Stimulated activated CD8-positive, alpha-beta memory T cell treated with anti-CD3 and anti-CD28 coated beads, Interleukin-15, amount 100 ng/mL, for 48 hours (primary cell): ENCODE measurements at places on chromosomes 2 and 18.
A peak's percentile ranks its signal among the peaks of the same experiment; 100 is the strongest.

DNA sequence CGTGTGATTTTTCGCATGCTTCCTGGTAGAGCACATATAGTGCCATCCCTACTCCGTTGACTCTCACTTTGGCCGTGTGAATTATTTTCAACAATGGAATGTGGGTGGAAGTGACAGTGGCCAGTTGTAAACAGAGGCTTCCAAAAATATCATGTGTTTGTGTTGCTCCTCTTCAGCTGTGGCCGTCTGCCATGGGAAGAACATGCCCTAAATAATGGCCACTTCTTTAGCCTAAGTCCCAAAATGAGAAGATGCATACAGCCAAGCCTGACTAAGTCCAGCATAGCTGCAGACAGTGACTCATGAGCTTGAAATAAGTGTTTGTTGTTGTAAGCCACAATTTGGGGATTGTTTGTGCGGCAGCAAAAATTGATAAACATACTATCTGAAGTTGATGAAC, 8.9 kb upstream of the GALNT1 start:
- no peak for DNase-seq

GRCh38 chr2:59713577-59713976, 839.9 kb downstream of the BCL11A start:
- DNase-seq: no peak

- DNase-seq: no peak
Observed at GRCh38 chr2:64992990-64993389, 3.8 kb downstream of the SLC1A4 start.

- DNase-seq: no peak
Observed at GRCh38 chr18:56444201-56444600, 194.2 kb downstream of the TXNL1 start.

DNA sequence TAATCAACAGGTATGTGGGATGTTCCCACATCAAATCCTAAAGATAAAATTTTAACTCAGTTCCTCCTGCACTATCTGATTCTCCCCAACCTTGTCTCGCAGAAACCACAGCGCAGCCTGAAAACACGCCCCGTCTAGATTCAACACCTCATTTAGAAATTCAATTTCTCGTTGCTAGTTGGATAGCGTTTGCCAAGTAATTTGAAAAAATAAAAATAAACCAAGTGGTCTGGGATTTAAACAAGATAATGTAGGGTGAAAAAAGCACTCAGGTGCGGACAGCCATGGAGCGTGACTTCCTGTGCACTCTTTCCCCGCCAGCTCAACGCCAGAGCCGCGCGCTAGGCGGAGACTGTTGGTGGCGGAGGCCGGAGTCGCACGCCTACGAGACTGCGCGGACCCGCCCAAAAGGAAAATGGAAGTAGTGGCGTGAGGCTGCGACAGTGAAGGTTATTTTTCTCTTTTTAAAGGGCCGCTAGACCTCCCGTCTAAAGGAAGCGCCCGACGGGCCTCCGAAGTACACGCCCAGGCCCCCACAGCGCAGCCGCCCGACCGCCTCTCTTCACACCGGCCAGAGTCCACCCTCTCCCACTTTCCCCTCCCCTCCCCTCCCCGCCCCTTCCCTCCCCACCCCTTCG, 615 bp upstream of the CCNT2 start:
- DNase-seq: peak; percentile 82

DNA sequence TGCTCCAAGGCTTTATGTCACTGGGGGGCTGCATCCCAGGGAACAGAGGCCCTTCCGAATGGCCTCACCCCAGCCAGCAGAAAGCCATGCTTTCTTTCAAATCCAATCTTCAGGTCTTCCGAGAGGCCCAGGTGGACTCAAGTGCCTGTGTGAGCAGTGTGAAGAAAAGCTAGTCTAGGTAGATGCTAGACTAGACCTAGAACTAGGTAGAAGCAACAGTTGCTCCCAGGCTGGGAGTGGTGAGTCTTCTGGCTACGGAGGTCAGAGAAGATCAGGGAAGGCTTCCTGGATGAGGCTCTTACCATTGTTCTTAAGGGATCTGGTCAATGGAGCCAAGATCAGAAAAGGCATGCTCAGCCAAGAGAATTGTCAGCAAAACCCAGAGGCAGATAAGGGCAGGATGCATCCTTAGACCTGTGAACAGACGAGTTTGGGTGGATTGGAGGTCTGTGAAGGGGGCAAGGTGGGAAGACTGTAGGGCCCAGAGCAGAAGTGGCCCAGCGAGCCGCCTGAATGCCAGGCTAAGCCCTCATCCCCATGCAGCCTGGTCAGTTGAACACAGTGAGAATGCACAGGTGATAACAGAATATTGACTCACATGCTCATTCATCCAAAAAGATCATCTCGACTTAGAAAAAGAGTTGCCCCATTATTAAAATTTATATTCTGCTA, 110.8 kb downstream of the SMAD7 start:
- no peak for DNase-seq

DNA sequence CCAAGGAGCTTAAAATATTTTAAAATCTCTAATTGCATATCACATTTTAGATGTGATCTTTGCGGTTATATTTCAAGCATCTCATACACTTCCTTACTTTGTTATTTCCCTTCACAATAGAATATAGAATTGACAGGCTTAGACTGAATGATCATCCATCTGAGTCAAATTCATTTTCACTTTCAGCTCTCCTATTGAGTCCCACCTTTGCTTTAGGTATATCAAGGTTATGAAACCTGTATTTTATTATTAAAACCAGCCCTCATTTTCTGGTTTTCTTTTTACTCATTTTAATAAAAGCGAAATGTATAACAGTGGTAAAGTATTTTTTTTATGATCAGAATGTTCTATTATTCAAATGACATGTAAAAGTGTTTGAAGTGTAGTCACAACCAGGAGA, 162.9 kb upstream of the KYNU start:
- no peak for DNase-seq

- no peak for DNase-seq
Observed at GRCh38 chr2:30280596-30281434, 49.5 kb downstream of the LBH start.

DNA sequence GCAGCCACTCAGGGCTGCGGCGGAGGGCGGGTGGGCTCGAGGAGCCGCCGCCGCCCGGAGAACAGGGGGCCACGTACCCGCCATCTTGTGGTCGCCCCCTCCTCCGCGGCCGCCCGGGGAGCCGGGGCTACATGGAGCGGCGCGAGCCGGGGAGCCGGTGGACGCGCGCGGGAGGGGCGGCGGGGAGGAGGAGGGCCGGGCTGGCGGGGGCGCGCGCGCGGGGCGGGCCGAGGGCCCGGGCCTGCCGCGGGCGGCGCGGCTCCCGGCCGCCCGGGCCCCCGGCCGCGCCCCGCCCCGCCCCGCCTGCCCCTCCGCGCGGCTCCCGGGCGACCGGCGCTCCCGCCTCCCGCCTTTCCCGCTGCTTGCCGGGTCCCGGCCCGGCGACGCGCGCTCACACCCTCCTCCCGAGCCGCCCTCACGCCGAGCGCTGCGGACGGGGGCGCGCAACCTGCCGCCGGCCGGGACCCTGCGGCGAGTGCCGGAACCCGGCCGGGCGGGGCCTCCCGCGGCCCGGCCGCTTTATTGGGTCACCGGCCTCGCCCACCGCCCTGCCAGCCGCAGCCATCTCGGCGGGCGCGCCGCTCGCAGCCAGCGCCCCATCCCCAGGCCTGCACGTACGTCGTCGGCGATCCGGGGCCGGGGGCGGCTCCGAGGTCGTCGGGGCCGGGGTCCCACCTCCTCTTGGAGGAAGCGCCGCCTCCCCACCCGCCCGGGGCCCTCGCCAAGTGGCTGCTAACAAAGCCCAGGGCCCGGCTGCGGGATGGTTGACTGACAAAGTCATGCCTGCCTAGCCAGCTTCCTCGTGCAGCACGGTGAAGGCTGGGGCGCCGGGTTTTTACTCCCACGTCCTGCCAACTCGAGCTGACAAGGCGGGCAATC, at the start of gene PPP4R1:
PPP4R1 (minus strand) TSS at position 159 of the 879 bp plus-strand sequence; CDS start at position 84, 75 bp downstream.
- DNase-seq: peak; percentile 45

DNA sequence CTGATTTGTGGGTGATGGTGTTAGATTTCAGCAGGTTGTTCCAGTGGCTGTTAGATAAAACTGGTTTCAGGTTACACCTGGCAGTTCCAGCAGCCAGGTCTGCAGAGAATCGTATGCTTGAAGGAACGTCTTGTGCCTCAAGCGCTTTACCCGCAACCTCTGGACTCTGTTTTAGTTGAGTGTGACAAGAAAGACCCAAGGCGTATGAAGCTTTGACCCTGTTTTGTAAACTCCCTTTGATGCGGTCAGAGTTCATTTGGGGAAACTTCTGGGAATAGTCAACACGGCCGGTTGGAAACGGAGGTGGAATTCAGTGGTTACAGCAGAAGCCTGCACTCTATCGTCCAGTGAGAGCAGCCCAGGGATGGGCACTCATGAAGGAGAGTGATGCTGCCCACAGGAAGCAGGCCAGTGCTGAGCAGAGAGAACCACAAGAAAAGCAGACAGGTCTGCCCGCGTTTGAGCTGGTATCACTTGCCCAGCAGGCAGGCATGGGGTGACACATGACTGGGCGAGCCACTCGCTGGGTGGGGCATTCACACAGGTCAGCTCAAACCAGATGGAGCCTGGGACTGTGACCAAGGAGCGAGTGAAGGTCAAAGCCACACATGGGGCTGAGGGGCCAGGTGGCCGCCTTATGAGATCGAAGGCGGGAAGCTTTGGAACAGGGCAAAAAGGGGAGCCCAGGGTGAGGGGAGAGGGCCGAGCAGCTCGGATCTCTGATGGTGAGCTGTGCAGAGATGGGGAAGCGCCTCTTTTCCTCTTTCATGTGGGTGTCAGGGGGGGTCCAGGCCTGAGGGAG, 99.6 kb upstream of the MBOAT2 start:
- no peak for DNase-seq

DNA sequence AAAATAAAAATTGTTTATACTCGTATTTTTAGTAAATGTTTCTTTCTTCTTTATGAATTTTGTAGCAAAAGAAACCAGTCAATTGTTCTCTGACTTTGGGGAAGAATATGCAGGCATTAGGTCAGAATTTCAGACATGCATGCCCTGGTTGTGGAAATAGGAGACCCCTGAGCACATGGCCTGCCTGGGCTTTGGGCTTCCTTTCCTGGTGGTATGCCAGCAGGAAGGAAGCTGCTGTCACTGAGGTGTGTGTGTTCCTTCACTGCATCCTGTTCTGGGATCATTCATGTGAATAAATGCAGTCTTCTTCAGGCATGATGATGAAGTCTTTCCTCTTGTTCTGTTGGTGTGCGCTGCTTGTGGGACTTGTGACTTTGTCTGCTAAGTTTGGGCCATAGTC, 920.2 kb upstream of the VRK2 start:
- DNase-seq: no peak

GRCh38 chr2:6639929-6640620, 225.6 kb downstream of the CMPK2 start:
- no peak for DNase-seq

GRCh38 chr2:47401789-47402554, 984 bp upstream of the MSH2 start:
- DNase-seq: no peak

DNA sequence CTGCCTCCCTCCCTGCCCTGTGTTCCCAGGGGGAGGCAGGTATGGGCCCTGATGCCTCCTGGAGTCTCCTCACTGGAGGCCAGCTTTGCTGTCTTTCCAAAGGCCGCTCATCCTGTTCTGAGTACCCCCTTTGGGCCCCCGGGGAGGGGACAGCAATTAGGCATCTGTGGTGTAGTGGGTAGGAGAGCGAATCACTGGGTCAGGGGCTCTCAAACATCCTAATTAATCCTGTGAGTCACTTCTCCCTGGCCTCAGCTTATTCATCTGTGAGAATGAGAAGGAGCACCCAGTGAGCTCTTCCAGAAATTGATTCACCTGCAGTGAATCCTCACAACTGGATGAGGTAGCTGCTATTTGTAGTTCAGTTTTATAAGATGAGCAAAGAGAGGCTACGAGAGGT, 16.4 kb downstream of the TET3 start:
- DNase-seq: no peak

DNA sequence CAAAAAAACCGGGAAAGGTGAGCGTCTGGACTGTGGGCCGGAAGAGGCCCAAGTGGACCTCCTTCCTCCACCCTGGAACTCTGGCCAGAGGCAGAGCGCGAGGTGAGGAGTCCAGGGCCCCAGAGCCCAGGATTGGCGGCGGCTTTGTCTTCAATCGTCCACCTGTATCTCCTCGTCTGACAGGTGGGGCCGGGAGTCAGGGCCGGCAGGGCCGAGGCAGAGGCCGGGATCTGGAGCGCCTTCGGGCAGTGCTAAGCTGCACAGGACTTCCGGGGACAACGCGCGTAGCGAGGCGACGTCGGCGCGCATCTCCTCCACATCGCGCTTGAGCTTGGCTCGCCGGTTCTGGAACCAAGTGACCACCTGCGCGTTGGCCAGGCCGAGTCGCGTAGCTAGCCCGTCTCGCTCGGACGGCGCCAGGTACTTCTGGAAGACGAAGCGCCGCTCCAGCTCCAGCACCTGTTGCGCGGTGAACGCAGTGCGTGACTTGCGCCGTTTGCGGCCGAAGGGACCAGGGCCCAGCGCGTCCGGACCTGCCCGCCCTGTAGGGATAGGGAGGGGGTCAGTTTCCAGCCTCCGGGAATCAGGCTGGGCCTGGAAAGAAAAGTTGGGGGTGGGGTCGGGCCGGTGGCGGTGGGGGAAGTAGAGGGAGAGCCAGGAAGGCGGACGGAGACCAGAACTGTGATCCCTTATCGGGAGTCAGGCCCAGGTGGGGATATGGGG, 1.5 kb downstream of the LBX2 start:
- DNase-seq: no peak

- DNase-seq: no peak
Observed at GRCh38 chr18:478681-479080, 21.8 kb downstream of the COLEC12 start.

- peak; percentile 3 for DNase-seq
Observed at GRCh38 chr2:31523871-31524492, 56.8 kb downstream of the SRD5A2 start.

GRCh38 chr18:34223893-34224422, 755 bp downstream of the NOL4 start:
- DNase-seq: no peak

DNA sequence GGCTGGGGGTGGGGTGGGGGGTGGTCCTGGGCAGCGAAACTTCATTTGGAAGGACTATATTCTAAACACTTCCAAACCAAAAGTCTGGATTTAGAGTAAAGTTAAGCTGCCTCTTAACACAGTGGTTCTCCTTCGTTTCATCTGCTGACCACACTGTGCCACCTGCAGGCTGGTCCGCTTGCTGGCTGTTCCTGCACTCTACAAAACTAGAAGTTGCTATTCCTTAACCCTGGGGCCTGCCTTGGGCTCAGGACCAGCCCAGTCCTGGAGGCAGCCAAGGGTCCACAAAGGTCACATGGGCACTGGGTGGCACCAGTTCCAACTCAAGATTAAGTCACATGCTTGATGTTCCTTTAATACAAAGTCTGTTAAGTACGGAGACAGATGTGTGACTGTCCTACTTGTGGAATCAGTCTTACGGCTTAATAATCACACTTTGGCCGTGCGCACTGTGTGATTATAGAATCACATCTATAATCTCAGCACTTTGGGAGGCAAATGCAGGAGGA, 195.4 kb downstream of the FAM210A start:
- no peak for DNase-seq

GRCh38 chr2:100390001-100390940, 27.2 kb downstream of the CHST10 start:
- DNase-seq: no peak

- DNase-seq: no peak
Observed at GRCh38 chr2:128608921-128609880, 290.5 kb upstream of the HS6ST1 start.

- DNase-seq: no peak
Observed at GRCh38 chr2:128797937-128798336, 479.3 kb upstream of the HS6ST1 start.
